Activated CD4-positive, alpha-beta memory T cell treated with anti-CD3 and anti-CD28 coated beads for 36 hours (primary cell): ENCODE measurements at places on chromosomes 5 and 9. TPM values are rescaled to one million over a fixed set of nuclear protein-coding genes. Genes with fewer than 3 reads are reported as not detected.

DNA sequence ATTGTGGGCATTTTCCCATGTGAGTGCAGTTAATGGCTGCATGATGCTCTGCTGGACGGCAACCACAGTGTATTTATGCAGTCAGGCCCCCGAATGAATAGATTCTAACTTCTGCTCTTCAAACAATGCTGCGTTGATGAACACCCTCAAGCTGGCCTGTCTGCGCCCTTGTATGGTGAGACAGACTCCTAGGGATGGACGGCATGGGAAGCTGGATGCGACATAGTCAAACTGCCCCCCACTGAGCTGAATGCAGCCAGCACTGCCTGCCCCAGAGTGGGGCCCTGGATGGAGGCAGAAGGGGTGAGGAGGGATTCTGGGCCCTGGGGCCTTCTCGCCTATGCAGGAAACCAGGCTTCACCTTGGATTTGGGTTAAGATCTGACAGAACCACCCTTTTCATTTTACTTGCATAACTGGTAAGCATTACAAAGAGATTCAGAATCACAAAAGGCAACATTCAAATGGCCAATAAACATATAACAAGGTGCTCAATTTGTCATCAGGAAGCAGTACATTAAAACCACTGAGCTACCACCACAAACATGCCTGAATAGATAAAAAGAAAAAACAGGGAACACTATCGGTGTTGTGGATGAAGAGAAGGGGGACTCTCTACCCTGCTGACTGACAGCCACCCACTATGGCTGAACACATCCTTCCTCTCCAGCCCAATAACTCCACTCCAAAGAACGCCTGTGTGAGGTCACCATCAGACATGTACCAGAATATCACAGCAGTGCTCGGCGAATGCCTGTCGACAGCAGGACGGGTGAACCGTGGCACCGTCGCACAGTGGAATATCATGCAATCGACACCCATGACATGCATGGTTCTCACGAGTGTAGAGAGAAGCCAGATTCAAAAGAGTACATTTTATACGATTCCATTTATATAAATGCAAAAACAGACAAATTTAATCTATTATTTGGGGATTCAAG lies 79.1 kb downstream of the RAPGEF1 start:
- no peak overlapping the region for H3K4me3 ChIP-seq
- H3K27me3 ChIP-seq = no peaks in the 10 kb centered on the region
- peaks cover 85% of the 10 kb centered on the region for H3K4me1 ChIP-seq
- H3K27ac ChIP-seq = peak overlapping the region; percentile 52
- no peak for DNase-seq
- H3K36me3 ChIP-seq = peaks cover 18% of the 10 kb centered on the region

DNA sequence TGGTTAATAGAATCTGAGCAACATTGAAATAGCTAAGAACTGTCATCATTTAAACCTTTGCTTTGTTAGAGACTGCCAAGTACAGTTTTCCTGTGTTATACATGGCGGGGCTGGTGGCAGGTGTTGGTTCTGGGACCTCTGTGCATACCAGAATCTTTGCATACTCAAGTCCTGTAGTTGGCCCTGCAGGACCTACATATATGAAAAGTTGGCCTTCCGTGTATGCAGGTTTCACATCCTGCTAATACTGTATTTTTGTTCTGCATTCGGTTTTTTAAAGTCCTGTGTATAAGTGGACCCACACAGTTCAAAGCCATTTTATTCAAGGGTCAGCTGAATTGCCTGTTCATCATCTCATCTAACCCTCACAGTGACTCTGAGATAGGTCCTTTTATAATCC lies 36.4 kb downstream of the LARP1 start:
- peaks cover 35% of the 10 kb centered on the region for H3K36me3 ChIP-seq
- no peak overlapping the region for H3K4me3 ChIP-seq
- H3K4me1 ChIP-seq = peaks cover 19% of the 10 kb centered on the region
- H3K27me3 ChIP-seq = no peaks in the 10 kb centered on the region
- DNase-seq = no peak
- no peak overlapping the region for H3K27ac ChIP-seq

GRCh38 chr5:14429101-14430050 lies 152.2 kb upstream of the OTULINL start:
- H3K36me3 ChIP-seq = no peaks in the 10 kb centered on the region
- DNase-seq = no peak
- peaks cover 8% of the 10 kb centered on the region for H3K4me1 ChIP-seq
- H3K4me3 ChIP-seq = no peak overlapping the region

The SEMA6A gene
- total RNA-seq = not detected

DNA sequence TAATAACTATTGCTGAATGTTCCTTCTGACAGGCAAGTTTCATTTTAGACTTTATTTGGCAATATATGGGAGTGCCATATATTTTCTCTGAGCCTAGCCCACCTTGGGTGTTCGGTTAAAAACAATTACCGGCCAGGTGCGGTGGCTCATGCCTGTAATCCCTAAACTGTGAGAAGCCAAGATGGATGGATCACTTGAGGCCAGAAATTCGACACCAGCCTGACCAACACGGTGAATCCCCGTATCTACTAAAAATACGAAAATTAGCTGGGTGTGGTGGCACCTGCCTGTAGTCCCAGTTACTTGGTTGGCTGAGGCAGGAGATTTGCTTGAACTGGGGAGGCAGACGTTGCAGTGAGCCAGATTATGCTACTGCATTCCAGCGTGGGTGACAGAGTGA lies 47.9 kb downstream of the TNFSF15 start:
- H3K36me3 ChIP-seq = no peaks in the 10 kb centered on the region
- H3K27ac ChIP-seq = no peak overlapping the region
- H3K4me1 ChIP-seq = peaks cover 6% of the 10 kb centered on the region
- no peak for DNase-seq
- H3K27me3 ChIP-seq = no peaks in the 10 kb centered on the region

DNA sequence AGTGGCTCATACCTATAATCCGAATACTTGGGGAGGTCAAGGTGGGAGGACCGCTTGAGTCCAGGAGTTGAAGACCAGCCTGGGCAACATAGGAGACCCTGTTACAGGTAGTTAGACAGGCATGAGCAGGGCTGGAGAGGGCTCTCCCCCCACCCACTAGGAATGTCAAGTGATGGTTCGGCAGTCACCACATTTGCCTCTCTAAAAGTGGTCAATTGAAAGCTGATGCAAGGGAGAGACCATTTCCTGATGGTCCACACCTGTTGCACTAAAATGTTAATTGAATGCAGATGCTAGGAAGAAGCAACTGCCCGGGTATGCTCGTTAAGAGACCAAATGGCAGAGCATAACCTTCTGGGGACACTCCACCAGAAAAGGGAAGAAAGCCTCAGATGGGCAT lies 82.7 kb downstream of the SFXN1 start:
- no peak overlapping the region for H3K27ac ChIP-seq
- DNase-seq = no peak
- peaks cover 6% of the 10 kb centered on the region for H3K27me3 ChIP-seq
- H3K4me1 ChIP-seq = peaks cover 3% of the 10 kb centered on the region
- no peaks in the 10 kb centered on the region for H3K36me3 ChIP-seq

- H3K4me1 ChIP-seq = no peaks in the 10 kb centered on the region
- H3K27ac ChIP-seq = no peak overlapping the region
- H3K4me3 ChIP-seq = no peak overlapping the region
- no peaks in the 10 kb centered on the region for H3K36me3 ChIP-seq
- H3K27me3 ChIP-seq = peaks cover 4% of the 10 kb centered on the region
Measured at GRCh38 chr9:1522219-1522767, 472.1 kb downstream of the DMRT2 start.

- no peaks in the 10 kb centered on the region for H3K36me3 ChIP-seq
- no peak overlapping the region for H3K4me3 ChIP-seq
- DNase-seq = no peak
- H3K27me3 ChIP-seq = peaks cover 8% of the 10 kb centered on the region
Measured at GRCh38 chr5:145903867-145904266, 31.1 kb upstream of the GRXCR2 start.

GRCh38 chr5:76547891-76548524 lies 75.2 kb downstream of the F2RL2 start:
- H3K4me3 ChIP-seq = peak overlapping the region; percentile 73
- peak overlapping the region; percentile 96 for H3K27ac ChIP-seq
- H3K27me3 ChIP-seq = no peaks in the 10 kb centered on the region
- peaks cover 76% of the 10 kb centered on the region for H3K4me1 ChIP-seq
- DNase-seq = no peak

DNA sequence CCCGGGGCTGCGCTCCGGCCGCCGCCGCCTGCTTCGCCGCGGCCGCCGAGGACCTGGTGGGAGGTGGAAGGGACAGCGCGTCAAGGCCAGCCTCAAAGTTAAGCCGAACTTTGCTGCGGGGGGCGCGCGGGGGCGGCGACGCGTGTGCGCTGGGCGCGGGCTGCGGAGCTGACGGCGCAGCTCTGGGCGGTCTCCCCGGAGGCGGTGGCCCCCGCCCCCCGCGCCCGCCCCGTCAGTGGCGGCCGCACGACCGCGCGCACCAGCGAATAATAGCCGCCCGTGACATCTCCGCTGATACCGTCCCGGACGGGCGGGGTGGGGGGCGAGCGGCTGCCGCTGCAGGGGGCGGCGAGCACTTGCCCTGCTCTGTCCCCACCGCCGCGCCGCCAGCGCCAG lies 579 bp upstream of the FAM78A start:
- peaks cover 1% of the 10 kb centered on the region for H3K27me3 ChIP-seq
- H3K4me3 ChIP-seq = peak overlapping the region; percentile 57
- H3K27ac ChIP-seq = no peak overlapping the region
- peaks cover 23% of the 10 kb centered on the region for H3K4me1 ChIP-seq

The ROR2 gene
- 0.05 TPM for total RNA-seq

The SUSD3 gene
- 72.8 TPM for total RNA-seq

GRCh38 chr5:133508845-133509741 lies 103.2 kb downstream of the FSTL4 start:
- DNase-seq = no peak
- H3K27ac ChIP-seq = no peak overlapping the region
- no peak overlapping the region for H3K4me3 ChIP-seq
- no peaks in the 10 kb centered on the region for H3K36me3 ChIP-seq
- peaks cover 15% of the 10 kb centered on the region for H3K27me3 ChIP-seq
- H3K4me1 ChIP-seq = no peaks in the 10 kb centered on the region

DNA sequence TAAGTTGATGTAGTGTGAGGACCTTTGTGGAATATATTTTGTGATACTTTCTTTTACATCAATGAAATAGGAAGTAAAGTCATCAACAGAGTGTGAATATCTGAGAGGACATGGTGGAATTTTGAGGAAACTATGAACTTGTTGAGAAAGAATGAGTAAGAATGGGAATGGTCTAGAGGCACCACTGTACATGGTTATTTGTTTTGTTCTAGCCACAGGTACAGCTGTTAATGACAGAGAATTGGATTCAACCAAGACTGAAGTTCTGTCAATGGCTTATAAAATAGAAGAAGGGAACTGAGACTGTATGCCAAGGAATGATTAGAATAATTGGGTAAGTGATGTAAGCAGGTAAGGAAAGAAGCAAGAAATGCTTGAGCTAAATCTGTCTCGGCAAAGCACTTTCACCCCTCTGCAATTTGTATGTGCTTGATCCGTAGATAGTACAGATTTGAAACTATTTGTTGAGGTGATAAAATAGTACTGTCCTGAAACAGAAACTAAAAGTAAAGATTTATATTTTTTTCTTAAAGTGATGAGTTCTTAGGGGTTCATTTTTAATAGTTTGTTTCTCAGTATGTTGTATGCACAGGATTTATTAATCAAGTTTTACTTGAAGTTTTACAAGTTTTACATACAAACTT lies 468.8 kb upstream of the SMC2 start:
- H3K4me1 ChIP-seq = no peaks in the 10 kb centered on the region
- no peaks in the 10 kb centered on the region for H3K27me3 ChIP-seq
- no peaks in the 10 kb centered on the region for H3K36me3 ChIP-seq
- no peak for DNase-seq
- H3K4me3 ChIP-seq = no peak overlapping the region
